ENCODE measurements at places on chromosomes 2 and 18.

DNA sequence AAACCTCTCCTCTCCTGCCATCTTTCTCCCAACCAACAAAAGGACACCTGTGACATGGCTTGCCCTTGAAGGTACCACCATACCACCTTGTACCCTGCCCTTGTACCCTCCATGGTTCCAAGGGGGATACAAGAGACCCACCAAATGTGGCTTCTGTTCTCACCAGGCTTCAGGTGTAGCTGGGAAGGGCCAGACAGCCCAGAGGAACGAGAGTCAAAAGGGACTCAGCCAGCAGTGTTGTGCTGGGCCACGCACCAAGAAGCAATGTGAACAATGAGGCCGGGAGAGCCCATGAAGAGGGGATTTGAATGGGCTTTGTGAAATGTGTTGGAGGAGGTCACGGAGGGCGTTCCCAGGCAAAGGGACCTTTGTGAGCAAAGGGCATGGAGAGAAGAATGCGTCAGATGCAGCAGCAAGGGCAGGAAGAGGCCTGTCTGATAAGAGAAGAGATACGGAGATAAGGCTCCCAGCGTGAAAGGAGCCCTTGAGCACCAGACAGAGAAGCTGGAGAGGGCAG, 48.6 kb downstream of the PLB1 start:
- no peak for DNase-seq

GRCh38 chr2:138209009-138209408, 244.7 kb downstream of the HNMT start:
- DNase-seq: no peak

- DNase-seq: no peak
Observed at GRCh38 chr2:30693821-30694281, 113.4 kb downstream of the CAPN13 start.

DNA sequence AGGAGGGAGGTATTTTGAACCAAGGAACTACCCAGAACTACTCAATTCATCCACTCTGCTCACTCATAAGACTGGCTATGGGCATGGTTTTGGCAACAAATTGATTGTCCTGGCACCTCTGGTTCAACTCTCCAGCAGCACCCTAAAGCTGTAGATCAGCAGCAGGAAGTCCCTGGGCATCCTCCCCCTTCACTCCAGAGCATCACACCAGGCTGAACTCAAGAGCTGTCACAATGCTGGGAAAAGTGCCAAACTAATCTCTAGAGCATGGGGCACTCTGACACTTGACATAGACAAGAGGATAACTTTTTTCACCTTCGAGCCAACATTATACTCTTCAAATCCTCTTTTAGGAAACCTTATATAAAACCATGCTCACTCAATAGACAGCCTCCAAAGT, 154.1 kb upstream of the RBBP8 start:
- no peak for DNase-seq

GRCh38 chr2:73031725-73032701, 39.5 kb downstream of the SFXN5 start:
- no peak for DNase-seq

- DNase-seq: no peak
Observed at GRCh38 chr2:197273485-197273884, 37.1 kb downstream of the ANKRD44 start.

GRCh38 chr18:73316513-73316912, 448.7 kb upstream of the NETO1 start:
- DNase-seq: no peak

DNA sequence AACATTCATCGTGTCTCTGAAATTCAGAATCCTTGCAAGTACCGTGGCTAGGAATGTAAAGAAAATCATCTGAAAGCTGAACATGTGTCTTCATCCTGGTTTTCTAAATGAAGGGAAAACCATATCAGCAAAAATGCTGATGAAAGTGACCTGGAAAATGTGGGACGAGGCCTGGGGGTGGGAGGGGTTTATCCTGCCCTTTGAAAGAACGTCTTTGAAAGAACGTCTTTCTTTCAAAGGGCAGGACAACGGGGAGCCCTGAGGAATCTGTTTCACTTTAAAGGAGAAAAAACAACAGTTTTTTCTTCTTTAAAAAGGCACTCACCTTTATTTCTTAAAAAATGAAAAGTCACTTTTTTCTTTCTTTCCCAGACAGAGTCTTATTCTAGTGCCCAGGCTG, 185.2 kb downstream of the ALPK2 start:
- no peak for DNase-seq

GRCh38 chr2:239253701-239254436, 147.0 kb downstream of the HDAC4 start:
- no peak for DNase-seq

DNA sequence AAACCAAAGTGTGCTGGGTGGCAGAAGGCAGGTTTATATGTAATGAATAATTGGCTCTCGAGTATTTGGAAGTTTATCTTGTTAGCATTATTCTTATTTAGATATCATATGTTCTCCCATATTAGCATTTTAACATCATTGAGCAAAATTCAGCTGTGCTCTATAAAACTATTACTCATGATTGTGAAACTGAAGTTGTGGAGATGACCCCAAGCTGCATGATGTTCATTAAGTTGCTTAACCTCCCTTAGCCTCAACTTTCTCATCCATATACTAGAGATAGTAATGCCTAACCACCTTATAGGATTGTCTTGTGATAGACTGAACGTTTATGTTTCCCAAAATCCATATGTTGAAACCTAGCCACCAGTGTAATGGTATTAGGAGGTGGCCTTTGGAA, 346.3 kb downstream of the SATB2 start:
- DNase-seq: no peak

- no peak for DNase-seq
Observed at GRCh38 chr2:26742048-26742770, 21.9 kb upstream of the SLC35F6 start.

DNA sequence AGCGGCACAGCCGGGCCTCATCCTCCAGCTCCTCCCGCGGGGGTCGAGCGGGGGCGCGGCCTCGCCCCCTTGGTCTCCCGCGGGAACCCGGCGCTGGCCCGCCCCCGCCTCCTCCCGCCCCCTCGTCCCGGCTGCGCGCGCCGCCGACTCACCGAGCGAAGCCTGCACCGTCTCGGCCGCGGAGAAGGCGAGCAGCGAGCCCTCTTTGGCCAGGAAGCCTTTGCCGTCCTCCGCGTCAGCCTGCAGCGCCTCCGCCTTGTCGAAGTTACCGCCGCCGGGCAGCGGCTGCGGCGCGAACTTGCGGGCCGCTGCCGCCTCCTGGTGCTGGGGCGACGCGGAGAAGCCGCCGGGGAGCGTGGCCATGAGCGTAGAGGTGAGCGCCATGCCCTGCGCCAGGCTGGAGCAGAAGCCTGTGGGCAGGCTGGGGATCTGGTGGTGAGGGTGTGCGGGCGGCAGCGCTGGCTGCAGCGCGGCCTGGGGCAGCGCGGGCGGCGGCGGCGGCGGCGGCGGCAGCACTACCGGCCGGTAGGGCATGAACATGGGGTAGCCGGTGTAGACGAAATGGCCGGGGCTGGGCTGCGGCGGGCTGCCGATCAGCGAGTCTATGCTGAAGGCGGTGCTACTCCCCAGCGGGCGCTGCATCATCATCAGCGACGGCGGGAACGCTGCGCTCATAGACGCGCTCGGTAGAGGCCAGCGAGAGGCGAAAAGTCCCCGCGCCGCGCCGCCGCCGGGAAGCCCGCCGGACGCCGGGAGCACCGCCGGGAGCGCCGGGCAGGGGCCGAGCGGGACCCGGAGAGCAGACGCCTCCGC, 683 bp downstream of the GBX2 start:
- DNase-seq: peak; percentile 49

DNA sequence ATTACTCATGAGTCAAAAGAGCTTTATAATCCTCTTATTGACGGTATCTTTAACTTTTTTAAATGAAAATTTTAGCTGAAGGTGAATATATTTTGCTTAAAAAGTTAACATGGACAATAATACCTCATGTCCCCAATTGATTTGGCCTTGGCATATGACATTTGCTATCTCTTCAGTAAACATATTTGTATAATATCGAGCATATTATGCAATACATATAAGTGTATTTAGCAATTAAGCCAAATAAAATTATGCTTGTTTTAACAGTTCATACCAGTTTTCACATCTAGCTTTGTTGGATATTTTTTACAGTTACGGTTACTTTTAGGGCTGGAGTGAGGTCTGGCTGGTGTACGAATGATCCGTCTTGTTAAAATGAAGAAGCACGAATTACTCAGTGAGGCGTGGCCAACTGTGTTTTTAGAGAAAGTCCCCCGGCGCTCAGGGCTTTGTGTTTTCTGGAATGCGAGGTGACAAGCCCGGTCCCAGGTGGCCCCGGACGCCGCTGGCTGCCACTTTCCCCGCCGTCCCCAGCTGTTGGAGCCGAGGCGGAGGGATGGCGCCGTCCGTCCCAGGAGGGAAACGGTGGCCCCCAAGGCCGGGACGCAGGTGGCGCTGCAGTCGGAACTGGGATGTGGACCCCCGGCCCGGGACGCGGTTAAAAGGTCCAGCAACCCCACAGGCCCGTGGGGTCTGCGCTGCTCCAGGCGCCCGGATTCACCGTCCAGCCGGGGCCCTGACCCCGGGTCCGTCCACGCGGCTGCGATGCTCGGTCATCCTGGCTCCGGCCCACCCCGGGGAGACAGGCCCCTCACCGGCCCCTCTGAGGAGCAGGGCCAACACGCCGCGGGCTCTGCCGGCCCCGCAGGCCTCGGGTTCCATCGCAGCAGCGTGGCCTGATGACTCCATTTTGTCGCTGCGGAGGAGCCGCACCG, 41.3 kb downstream of the TMEM18 start:
- DNase-seq: no peak

- DNase-seq: no peak
Observed at GRCh38 chr18:51290860-51291259, 93.4 kb upstream of the MEX3C start.

DNA sequence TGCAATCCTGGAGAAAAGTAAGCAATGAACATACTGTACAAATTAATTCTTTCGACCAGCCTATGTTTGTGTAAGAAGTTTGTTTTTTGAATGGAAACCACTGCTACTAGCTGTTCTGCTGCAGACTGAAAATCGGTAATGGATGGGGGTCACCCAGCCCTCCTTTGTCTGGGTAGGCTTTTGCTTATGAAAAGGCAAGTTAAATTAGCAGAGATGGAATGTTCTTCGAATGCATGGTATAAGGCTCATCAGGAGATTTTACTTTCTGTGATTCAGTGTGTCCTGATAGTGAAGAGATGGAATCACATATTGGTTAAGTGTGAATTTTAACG, 53.8 kb downstream of the EEF1B2 start:
- no peak for DNase-seq

DNA sequence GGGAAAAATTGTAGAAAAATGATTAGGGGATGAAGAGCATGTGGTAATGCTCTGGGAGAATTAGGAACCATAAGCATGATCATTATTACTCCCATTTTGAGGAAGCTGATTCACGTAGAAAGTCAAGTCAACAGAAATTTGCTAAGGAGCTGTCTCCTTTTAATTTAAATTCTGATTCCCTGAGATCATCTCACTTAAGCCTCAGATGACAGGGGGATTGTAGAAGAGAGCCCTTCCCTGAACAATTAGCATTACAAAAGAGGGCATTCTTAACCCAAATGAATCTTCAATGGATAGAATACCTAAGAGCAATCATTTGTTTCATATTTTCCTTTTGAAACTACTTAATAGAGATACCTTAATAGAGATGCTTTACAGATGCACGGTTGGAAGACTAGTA, 267.9 kb downstream of the NYAP2 start:
- no peak for DNase-seq

DNA sequence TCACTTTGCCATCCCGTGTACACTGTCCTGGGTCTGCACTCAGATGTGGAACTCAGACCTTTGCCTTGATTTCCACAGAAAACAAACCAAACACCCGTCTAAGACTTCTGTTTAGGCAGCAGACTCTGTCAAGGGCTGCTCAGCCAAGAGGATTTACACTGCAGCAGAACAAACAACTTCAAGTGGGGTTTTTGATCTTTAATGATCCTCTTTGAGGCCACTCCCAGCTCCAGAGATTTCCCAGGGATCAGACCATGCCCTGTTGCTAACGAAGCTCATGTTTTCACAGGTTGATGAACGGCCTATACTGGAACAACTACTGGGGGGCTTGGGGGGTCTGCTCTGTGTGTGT, 52.5 kb upstream of the LGALSL start:
- no peak for DNase-seq

GRCh38 chr2:151976945-151977353, 121.9 kb downstream of the CACNB4 start:
- peak; percentile 38 for DNase-seq

DNA sequence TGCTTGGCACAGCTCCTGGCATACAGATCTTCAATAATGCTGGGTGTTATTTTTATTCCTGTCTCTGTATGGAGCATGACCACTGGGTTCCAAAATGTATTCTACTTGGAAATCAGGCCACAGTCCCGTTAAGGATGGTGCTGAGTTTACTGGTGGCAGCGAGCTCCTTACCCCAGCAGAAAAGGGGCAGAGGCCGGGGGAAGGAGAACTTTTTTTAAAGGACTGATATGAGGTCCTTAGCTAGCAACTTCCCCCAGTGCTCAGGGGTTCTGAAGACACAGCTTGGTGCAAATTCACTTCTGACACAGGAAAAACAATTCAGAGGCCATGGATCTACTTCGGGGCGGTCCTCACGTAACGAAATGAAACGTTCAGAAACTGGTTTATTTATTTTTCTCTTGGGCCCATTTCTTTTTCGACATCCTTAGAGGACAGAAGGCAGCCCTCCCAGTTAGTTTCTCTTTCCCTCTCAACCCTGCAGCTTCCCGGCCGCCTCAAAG, 872 bp downstream of the RDH14 start:
- no peak for DNase-seq

- no peak for DNase-seq
Observed at GRCh38 chr2:40317046-40317445, 134.8 kb downstream of the SLC8A1 start.

DNA sequence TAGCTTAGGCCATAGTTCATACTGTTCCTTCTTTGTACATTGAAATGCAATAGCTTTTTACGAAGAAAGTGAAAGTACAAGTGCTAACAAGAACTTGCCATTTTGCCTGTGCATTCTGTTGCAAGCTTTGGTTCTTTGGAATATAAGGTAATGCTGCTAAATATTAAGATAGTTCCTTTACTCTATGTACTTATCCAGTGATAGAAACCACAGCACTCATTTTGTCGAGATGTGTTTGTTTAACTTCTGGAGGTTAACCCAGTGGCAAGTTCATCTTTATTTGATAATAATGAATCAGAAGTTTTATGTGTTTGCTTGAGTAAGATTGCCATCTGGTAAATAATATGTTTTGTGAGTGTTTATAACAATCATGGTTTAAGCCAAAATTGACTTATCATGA, 373.1 kb upstream of the FANCL start:
- DNase-seq: no peak

GRCh38 chr2:7849027-7849426, 832.8 kb upstream of the ID2 start:
- no peak for DNase-seq

- DNase-seq: no peak
Observed at GRCh38 chr2:142601794-142602193, 275.7 kb upstream of the KYNU start.

GRCh38 chr2:207930747-207931146, 94.6 kb downstream of the PLEKHM3 start:
- DNase-seq: no peak

DNA sequence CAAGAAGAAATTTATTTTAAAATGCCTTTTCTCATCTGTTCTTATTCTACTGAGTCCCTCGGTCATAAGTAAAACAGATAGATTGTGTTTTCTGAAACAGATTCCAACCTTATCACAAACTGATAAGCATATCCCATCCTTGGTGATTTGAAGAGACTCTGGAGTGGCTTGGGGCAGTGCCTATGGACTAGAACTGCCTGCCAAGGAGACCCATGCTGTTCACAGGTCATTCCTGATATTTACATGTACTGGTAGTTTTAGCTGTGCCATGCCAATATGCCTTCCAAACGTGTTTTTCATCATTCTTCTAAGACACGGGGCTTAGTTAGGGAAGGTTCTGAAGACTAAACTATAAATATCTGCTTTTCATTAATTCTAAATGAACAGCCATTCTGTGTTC, 11.4 kb upstream of the COL6A3 start:
- no peak for DNase-seq

All from GM20000 (cell line).